Mammary epithelial cell (primary cell): ENCODE measurements at places on chromosomes 11 and 22. TPM values are rescaled to one million over a fixed set of nuclear protein-coding genes. Genes with fewer than 3 reads are reported as not detected.

The GPR83 gene
- total RNA-seq: under 0.01 TPM

DNA sequence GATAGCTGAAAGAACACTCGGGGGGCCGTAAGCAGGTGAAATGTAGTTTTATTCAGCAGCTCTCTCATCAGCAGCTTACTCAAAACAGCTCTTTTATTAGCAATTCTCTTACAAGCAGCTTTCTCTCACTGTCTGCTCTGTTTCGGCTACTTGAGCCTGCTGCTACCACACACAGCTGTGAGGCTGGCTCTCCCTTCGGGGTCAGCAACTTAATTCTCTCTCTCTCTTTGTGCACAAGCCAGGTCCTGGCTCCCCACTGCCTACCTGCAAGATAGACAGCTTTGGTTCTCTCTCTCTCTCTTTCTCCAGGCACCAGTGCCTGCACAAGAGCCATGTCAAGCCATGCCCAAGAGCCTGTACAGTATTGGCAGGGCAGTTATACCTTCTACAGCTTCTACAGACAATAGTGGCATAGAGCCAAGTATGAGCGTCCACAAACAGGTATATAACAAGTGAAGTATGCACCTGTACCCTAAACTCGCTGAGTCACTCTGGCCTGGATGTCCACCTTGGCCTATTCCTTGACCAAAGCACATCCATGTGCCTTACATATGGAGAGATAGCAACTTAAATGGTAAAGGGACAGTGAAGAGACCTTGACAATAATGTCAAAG lies 110.8 kb downstream of the MTNR1B start:
- DNase-seq: no peak

- DNase-seq: no peak
Observed at GRCh38 chr22:49934160-49934890, 15.9 kb downstream of the CRELD2 start.

- DNase-seq: no peak
Observed at GRCh38 chr11:65187971-65188461, 6.3 kb downstream of the CAPN1 start.

The MPZL3 gene
- 10.9 and 14.9 TPM in 2 replicates for total RNA-seq

The AAMDC gene
- total RNA-seq: 7.8 TPM
